ENCODE measurements at places on chromosomes 1 and 21. TPM values are rescaled to one million over a fixed set of nuclear protein-coding genes. Genes with fewer than 3 reads are reported as not detected.

RNF223 gene
- total RNA-seq: not detected

RAP1GAP gene
- 0.56 TPM for total RNA-seq

CD53 gene
- not detected for total RNA-seq

NLRP3 gene
- not detected for total RNA-seq

CCDC190 gene
- total RNA-seq: 1.1 TPM

DOP1B gene
- total RNA-seq: 9.9 TPM

LEFTY2 gene
- not detected for total RNA-seq

PKLR gene
- not detected for total RNA-seq

CHRM3 gene
- total RNA-seq: under 0.01 TPM

SH3D21 gene
- 8.5 TPM for total RNA-seq

TMEM52 gene
- 0.19 TPM for total RNA-seq

DMBX1 gene
- not detected for total RNA-seq

All from regular cardiac myocyte (primary cell).